Neural progenitor cell (in vitro differentiated cells): ENCODE measurements at places on chromosomes 2 and 18.

GRCh38 chr2:112583497-112584133, 794 bp upstream of the CHCHD5 start:
- peaks cover 7% of the 10 kb centered on the region for H3K4me1 ChIP-seq
- H3K36me3 ChIP-seq, result no peaks in the 10 kb centered on the region
- no peak overlapping the region for H3K27ac ChIP-seq
- DNase-seq, result peak; percentile 11
- peak overlapping the region; percentile 70 for H3K4me3 ChIP-seq
- H3K27me3 ChIP-seq, result no peaks in the 10 kb centered on the region

DNA sequence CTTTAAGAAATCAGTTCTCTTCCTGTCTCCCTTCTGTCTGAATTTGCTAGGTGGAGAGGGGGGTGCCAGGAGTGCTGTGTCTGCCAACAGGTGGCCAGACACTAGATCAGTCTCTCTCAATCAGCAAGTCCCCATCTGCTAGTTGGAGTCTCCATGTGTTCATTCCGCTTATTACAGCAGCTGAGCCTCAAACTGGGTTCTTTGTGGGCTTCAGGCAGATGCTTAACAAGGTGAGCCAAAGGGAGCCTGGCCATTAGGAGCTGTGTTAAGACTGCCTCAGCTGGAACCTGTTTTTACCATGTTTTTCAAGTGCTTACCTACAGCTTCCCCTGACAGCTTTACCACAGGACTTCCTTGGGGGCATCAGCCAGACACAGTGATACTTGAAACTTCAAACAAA, 401.9 kb downstream of the LRP1B start:
- H3K4me3 ChIP-seq, result no peak overlapping the region
- H3K4me1 ChIP-seq, result peaks cover 10% of the 10 kb centered on the region
- no peak overlapping the region for H3K27ac ChIP-seq
- DNase-seq, result no peak
- no peaks in the 10 kb centered on the region for H3K27me3 ChIP-seq

GRCh38 chr2:96148410-96149217, 3.4 kb upstream of the DUSP2 start:
- H3K27ac ChIP-seq, result no peak overlapping the region
- H3K4me1 ChIP-seq, result peaks cover 30% of the 10 kb centered on the region
- H3K27me3 ChIP-seq, result peaks cover 39% of the 10 kb centered on the region
- H3K36me3 ChIP-seq, result no peaks in the 10 kb centered on the region
- no peak overlapping the region for H3K4me3 ChIP-seq

DNA sequence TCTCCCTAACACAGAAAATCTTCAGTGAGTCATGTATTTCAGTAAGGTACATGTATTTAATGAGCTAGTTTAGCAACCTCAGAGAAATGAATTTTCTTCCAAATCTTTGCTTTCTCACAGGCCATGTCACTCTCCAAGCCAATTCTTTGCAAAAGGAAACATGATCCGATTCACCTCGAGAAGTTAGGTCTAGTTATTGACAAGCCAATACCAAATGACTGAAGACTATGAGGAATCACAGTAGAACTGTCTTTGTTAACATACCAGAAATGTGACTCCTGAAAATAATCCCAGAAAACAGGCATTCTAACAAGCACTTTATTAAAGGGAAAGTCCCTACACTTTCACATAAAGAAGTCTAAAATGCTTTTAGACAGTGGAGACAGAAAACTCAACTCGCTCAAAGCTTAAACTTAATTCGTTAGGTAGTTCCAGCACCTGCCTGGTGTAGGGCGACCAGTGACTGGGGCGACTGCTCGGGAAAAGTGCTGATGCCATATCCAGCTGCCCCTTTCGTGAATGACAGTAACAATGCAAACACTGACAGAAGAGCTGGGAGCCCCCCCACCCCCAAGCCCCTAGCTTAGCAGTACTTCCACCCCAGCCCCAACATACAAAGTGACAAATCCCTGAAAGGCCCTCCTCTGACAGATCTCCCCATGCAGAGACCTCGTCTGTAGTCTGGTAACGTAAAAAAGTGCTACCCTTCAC, 1.8 kb downstream of the MEMO1 start:
- peak overlapping the region; percentile 63 for H3K27ac ChIP-seq
- H3K27me3 ChIP-seq, result no peaks in the 10 kb centered on the region
- peak; percentile 49 for DNase-seq
- peaks cover 14% of the 10 kb centered on the region for H3K4me1 ChIP-seq

GRCh38 chr18:49177812-49178211, 227.0 kb upstream of the SMAD7 start:
- no peaks in the 10 kb centered on the region for H3K4me1 ChIP-seq
- no peaks in the 10 kb centered on the region for H3K36me3 ChIP-seq
- no peak overlapping the region for H3K27ac ChIP-seq
- no peaks in the 10 kb centered on the region for H3K27me3 ChIP-seq
- DNase-seq, result no peak

- no peak for DNase-seq
- H3K27me3 ChIP-seq, result peaks cover 18% of the 10 kb centered on the region
- H3K27ac ChIP-seq, result no peak overlapping the region
- peaks cover 4% of the 10 kb centered on the region for H3K4me1 ChIP-seq
These were observed 12.5 kb upstream of the TUBA4A start for GRCh38 chr2:219266232-219266631.

DNA sequence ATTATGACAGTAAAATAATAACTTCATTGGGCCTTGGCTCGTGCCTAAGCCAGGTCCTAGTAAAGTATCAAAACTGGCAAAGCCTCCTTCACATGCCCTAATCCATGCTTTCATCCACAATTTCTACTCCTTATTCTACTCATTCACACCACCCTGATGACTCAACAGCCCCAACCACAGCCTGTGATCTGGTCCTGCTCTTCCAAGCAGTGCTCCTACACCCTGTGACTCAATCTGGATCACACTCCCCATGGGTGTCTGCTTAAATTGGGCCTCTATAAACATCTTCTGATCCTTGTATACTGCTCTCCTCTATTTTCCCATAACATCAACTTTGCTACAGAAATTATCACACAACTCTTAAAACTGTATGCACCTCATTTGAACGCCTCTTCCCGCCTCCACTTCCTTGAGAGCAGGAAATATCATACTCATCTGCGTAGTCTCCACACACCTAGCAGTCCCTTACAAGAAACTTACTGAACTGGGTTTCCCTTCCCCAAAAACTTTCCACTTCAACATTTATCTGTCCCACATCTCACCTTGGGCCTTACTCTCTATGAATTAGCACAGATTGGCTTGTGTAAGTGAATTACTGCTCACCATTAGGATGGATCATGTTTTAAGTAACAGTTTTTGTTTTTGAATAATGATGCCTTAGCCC, 15.9 kb downstream of the GTF3C3 start:
- DNase-seq, result no peak
- H3K27me3 ChIP-seq, result no peaks in the 10 kb centered on the region
- peaks cover 20% of the 10 kb centered on the region for H3K36me3 ChIP-seq
- H3K4me1 ChIP-seq, result no peaks in the 10 kb centered on the region

- H3K27ac ChIP-seq, result no peak overlapping the region
- no peaks in the 10 kb centered on the region for H3K27me3 ChIP-seq
- H3K36me3 ChIP-seq, result no peaks in the 10 kb centered on the region
- no peaks in the 10 kb centered on the region for H3K4me1 ChIP-seq
These were observed 418.2 kb upstream of the ZEB2 start for GRCh38 chr2:144937910-144938709.

GRCh38 chr2:168912901-168913369, 11.8 kb downstream of the G6PC2 start:
- peak; percentile 73 for DNase-seq
- H3K4me1 ChIP-seq, result peaks cover 40% of the 10 kb centered on the region
- peak overlapping the region; percentile 26 for H3K27ac ChIP-seq
